ENCODE measurements at places on chromosomes 16 and 17.

DNA sequence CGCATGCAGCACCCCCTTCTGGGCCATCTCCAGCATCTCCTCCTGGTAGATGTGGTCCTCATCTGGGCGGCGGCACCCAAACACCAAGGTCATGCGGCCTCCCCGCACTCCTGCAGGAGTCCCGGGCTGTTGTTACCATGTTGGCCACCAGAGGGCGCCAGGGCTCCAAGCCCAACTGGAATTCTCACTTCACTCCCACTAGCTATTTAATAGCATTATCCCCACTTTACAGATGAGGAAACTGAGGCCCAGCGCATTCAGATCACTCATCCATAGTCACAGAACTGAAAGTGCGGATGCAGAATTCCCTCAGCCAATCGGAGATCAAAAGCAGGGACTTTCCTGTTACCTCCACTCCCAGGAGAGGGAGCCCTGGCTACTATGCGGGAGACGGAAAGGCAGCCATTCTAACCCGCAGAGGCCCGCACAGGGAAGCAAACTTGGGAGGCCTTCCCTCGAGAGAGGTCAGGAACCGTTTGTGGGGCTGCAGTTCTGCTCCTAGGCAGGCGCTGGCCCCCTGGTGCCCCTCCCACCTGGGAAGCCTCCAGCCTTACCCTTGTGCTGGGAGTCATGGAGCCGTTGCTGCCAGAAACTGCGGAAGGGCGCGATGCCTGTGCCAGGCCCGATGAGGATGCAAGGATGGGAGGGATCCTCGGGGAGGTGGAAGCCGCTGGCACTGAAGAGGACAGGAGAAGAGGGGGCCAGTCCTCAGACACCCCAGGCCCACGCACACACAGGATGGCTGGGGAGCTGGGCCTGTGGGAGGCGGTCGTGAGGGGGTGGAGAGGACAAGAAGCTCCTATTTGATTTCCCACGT, 40.1 kb downstream of the NOS2 start:
- DNase-seq = peak; percentile 83

- DNase-seq = no peak
Measured at GRCh38 chr17:82831041-82831817, 8.6 kb downstream of the ZNF750 start.

GRCh38 chr17:51441431-51441830, 181.1 kb downstream of the UTP18 start:
- no peak for DNase-seq

GRCh38 chr17:37671824-37672547, 28.7 kb upstream of the DDX52 start:
- no peak for DNase-seq

GRCh38 chr16:31094088-31094423, 541 bp downstream of the VKORC1 start:
- peak; percentile 12 for DNase-seq

GRCh38 chr17:82957469-82957795, 117.6 kb upstream of the ZNF750 start:
- DNase-seq = no peak

DNA sequence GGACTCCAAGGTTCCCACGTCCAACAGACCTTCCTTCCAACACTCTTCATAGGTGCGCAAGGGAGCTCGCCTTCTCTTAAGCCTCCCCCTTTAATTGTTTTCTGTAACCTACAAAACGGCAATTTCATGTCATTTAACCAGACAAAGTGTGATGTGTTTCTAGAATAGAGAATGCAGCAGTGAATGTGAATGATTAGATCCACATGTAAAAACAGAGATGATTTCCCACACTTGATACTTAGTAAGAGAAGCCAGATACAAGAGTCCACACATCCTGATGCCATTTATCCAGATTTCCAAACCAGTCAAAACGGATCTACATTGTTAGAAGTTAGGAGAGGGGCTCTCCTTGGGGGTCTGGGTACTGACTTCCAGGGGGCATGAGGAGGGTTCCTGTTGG, 89.3 kb downstream of the IRF8 start:
- DNase-seq = peak; percentile 45

DNA sequence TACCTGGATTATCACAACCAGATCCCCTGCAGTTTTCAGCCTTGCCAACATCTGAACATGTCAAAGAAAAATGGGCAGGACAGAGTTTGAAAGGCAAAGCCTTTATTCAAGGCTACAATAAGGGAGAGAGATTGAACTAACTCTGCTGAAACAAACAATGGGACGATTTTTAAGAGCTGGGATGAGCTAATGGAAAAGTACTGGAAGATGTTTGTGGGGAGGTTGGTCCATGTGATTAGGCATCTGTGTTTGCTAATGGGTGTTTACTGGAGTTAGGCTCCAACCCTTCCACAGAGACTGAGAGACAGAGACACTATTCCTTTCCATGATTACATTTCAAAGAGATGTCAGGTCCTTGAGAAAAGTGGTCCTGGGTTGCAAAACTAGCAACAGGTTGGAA, 35.0 kb upstream of the HSBP1 start:
- no peak for DNase-seq

- peak; percentile 55 for DNase-seq
Measured at GRCh38 chr16:49858200-49859124, 2.5 kb upstream of the ZNF423 start.

GRCh38 chr16:28210979-28211588, 681 bp downstream of the XPO6 start:
- peak; percentile 80 for DNase-seq

DNA sequence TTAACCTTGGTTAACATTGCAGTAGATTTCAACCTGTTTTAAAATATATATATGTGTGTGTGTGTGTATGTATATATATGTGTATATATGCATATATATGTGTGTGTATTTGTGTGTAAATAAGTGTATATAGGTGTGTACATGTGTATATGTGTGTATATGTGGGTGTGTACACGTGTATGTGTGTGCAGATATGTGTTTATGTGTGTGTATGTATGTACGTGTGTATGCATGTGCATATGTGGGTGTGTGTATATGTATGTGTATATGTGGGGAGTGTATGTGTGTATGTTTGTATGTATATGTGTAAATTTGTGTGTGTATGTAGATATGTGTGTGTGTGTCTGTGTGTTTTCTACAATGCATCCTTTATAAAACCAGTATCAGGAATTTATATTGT, 205.5 kb upstream of the FOXF1 start:
- DNase-seq = no peak

- peak; percentile 62 for DNase-seq
Measured at GRCh38 chr17:77281122-77281903, 140.5 kb downstream of the SEC14L1 start.

GRCh38 chr16:47851146-47851545, 304.6 kb downstream of the ABCC12 start:
- DNase-seq = no peak

- no peak for DNase-seq
Measured at GRCh38 chr17:69757688-69758430, 317.2 kb upstream of the KCNJ16 start.

GRCh38 chr16:83933885-83934683, 19.0 kb upstream of the OSGIN1 start:
- no peak for DNase-seq

- no peak for DNase-seq
Measured at GRCh38 chr16:86508028-86508946, 2.0 kb upstream of the FOXF1 start.

- no peak for DNase-seq
Measured at GRCh38 chr16:58086381-58087208, 42.6 kb downstream of the CFAP20 start.

GRCh38 chr16:77117707-77118106, 73.3 kb upstream of the MON1B start:
- no peak for DNase-seq
